HEK293T (cell line): ENCODE measurements at places on chromosomes 3 and 15.

GRCh38 chr3:140434261-140434905 is 243.5 kb upstream of the TRIM42 start:
- no peak for DNase-seq

- peak; percentile 23 for DNase-seq
These were observed 651 bp downstream of the UBA3 start for GRCh38 chr3:69079269-69080159.

DNA sequence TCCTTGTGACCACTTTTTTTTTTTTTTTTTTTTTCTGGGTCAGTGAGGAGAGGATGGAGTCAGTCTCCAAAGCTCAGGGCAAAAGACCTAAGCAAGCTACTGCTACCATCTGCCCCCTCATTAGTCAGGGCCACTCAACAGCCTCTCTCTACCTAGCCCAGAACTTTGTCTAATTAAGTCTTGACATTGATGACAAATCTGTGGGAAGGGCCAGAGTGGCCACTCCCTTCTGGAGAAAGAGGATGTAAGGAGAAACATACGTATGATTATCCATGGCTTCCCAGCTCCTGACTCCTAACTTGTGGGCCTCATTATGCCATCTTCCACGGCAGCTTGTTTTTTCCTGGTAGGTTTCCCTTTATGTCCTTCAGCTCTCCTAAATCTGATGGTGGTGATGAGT is 37.9 kb downstream of the NR1I2 start:
- no peak for DNase-seq

GRCh38 chr3:183737116-183737515 is 39.5 kb downstream of the YEATS2 start:
- DNase-seq = no peak

DNA sequence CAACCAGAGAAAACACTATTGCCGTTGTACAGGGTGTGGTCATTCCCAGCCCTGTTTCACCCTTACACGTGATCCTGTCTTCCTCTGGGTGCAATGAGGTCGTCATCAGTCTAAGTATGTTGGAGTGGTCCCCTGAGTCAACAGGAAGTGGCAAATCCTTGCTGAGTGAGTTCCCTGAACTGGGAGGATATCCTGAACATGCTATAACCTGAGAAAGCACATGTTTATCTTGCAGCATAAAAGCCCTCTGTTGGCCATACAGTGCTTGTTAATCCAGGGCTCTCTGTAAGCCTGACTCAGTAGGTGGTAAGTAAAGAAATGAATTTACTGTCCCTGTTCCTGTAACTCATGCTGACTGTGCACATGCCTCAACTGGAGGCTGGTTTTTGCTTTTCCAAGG is 477.8 kb upstream of the RGMA start:
- DNase-seq = no peak

DNA sequence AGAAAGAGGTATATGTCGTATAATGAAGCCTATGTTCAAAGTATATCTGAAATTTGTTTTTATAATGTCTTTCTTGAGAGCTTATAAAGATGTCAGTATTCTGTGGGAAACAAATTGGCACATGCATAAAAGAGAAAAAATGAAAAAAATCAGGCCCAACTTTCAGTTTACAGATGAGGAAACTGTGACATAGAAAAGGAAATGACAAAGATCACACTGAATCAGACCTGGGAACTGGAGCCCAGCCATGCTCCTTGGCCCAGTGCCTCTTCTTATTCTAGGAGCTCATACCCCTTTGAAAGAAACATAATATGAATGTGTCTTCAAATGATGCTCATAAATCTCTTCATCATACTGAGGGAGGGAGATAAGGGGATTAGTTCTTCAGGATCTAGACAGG is 48.4 kb downstream of the TMEM44 start:
- DNase-seq = no peak

GRCh38 chr15:39301589-39301999 is 279.3 kb upstream of the THBS1 start:
- DNase-seq = no peak

- DNase-seq = no peak
These were observed 18.4 kb upstream of the TIPARP start for GRCh38 chr3:156655819-156656550.

DNA sequence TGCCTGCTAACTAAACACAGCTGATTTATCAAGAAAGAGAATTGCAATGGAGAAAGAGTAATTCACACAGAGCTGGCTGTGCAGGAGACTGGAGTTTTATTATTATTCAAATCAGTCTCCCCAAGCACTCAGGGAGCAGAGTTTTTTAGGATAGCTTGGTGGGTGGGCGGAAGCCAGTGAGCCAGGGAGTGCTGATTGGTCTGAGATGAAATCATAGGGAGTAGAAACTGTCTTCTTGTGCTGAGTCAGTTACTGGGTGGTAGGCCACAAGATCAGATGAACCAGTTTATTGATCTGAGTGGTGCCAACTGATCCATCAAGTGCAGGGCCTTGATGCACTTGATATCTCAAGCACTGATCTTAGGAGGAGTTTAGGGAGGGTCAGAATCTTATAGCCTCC is 891.9 kb upstream of the CADM2 start:
- no peak for DNase-seq

- no peak for DNase-seq
These were observed 100.3 kb downstream of the STRIT1 start for GRCh38 chr3:155192957-155193746.

GRCh38 chr3:189149203-189149602 is 22.6 kb upstream of the TPRG1 start:
- DNase-seq = no peak

DNA sequence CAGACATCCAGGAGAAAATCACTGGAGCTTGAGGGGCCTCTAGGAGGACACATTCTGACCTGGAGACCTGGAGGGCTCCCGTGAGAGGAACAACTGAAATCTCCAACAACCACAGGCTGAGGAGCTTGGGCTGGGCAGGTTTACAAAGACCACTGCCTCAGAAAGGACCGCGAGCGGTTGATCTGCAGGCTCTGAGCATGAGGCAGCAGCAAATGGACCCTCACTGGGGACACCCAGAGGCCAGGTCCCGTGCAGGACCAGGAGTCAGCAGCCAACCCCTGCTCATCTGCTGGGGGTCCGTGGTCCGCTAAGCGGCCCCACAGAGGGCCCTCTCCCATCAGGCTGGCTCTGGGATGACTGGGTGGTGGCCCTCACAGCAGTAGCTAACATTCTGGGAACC is 10.5 kb upstream of the EPHB3 start:
- DNase-seq = no peak

GRCh38 chr15:42275780-42276391 is 2.7 kb upstream of the TMEM87A start:
- no peak for DNase-seq

DNA sequence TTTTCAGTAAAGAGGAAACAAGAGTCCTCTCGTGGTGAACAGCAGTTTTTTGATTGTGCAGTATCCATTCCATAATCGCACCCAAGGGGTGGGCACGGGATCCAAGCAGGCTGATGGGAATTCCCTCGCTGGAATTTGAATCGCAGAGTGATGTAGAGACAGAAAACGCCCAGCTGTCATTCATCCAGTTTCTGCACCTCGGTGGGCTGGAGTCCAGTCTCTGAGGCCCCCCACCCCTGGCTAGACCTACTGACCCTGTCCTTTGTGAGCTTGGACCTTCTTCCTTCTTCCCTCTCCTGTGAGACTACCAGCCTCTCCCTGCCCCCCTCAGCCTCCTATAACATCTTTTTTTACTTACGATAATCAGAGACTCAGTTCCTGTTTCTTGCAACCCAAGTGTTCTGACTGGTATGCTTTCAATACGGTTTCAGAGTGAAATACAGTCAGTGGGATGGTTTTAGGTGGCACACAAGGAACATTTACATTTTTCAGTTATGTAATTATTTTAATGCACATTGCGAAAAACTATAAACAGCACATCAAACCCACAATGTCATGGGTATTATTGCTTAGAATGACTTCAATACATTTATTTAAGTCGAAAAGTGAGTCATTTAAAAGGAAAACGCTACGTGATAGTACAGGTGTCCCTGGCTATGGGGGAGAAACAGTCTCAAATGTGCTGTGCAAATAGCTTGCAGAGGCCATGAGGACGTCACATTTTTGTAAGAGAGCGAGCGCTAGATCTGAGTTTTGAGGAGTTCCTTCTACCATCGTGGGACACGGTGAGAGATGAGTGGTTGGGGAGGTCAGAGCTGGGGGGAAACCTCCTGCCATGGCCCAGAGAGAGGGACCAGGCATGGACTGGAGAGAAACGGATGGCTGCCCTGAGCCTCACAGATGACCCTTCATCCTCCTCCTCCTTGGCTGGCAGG is 37.5 kb upstream of the CHST2 start:
- DNase-seq = no peak

GRCh38 chr3:126557761-126558160 is 971 bp downstream of the C3orf22 start:
- no peak for DNase-seq

- peak; percentile 58 for DNase-seq
These were observed 253.0 kb upstream of the RASGRP1 start for GRCh38 chr15:38817427-38818156.

DNA sequence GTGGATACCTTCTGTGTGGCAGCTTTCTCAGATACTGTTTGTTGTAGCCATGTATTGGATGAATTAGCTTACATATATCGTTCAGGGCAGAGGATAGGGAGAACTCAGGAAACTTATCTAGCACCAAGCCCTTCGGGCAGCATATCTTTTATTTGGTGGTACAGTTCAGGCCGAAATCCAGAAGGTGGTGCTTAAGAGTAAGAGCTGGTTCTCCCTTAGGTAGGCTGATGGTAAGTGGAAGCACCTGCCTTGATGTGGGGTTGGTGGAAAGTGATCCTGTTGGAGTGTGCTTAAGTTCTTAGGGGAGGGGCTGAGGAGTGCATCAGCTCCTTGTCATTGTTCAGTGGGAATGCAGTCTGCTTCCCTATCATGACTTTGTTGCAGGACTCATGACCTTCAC is 187.5 kb downstream of the DOCK3 start:
- DNase-seq = no peak

- no peak for DNase-seq
These were observed 39.1 kb downstream of the DHX36 start for GRCh38 chr3:154285221-154285620.

- DNase-seq = no peak
These were observed 77.9 kb upstream of the DCLK3 start for GRCh38 chr3:36842275-36842674.

- no peak for DNase-seq
These were observed 240.8 kb upstream of the CNTN6 start for GRCh38 chr3:852033-852432.

GRCh38 chr3:133475245-133476010 is 75.6 kb downstream of the BFSP2 start:
- DNase-seq = no peak

DNA sequence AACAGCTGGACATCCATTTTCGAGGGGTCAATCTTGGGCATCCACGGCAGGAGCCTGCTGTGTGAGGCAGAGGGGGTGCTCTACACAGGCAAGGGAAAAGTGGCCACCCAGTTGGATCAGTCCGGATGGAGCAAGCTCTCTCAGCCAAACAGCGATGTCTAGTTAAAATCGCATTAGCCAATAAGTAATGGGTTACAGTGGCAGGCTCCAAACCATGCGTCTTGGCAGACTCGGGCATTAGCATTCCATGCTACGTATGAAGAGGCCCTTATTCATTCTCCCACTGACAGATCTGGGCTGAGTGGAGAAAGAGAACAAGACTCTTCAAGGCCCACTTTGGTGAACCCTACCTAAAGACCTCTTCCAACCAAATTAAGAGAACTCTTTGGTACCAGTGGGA is 49.3 kb downstream of the CCNB2 start:
- no peak for DNase-seq

GRCh38 chr3:108887121-108887520 is 64.5 kb downstream of the TRAT1 start:
- no peak for DNase-seq
